ENCODE measurements at places on chromosomes 7 and 10.

DNA sequence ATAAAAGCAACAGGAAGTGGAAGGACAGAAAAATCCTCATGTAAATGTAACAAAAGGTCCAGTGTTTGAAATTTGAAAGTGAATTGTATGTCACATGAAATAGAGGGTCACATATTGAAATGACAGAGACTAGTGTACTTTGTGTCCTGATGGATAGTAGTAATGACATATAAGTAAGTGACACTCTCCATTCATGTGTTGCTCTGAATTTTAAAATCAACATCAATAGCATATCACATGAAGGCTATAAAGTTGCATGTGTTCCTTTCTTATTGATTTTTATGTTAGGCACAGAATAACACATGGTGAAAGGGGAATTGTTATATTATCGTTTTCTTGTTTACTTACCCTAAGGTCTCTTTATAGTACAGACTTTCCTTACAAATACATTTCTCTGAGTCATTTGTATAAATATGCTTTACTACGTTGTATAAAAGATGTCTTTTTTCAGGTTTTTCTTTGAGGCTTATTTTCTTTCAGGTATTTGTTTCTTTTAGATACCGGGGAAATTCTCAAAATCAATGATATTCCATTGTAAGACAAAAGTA, 104.6 kb upstream of the CACNA2D1 start:
- no peak for DNase-seq

- no peak for DNase-seq
These were observed 683 bp upstream of the ENTPD7 start for GRCh38 chr10:99658622-99659030.

GRCh38 chr7:94530109-94530508, 20.5 kb downstream of the CASD1 start:
- DNase-seq = no peak

DNA sequence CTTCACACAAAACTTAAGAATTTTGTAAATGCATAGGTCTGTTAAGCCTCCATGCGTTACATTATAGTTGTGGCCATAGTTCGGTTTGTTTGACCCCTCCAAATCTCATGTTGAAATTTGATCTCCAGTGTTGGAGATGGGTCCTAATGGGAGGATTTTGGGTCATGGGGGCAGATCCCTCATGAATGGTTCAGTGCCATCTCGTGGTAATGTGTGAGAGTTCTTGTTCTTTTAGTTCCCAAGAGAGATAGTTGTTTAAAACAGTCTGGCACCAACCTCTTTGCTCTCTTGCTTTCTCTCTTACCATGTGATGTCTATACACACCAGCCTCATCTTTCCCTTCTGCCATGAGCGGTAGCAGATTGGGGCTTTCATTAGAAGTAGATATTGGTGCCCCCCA, 264.3 kb downstream of the TCF7L2 start:
- DNase-seq = no peak

DNA sequence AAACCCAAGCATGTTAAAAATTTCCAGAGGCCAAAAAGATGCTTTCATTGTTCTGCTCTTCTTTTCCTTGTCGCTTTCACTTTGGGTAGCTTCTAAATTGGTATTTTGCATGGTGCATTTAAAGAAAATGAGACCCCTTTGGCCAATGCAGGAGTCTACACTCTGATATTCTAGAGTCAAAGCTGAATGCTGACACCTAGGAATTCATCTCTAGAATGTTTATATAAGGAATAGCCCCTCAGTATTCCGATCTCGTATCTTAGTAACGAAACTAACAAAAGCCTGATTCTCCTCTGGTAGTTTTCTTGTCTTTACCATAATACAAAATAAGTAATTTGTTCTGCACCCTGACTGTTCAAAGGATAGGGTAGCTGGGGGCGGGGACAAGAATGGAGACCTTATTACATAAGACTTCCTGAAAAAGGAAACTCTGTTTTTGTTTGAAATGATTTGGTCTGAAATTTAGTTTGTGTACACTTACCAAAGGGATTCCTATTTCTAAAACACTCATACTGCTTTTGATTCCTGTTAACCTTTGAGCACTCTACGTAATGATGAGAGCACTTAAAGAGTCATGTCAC, 17.1 kb downstream of the IKZF1 start:
- no peak for DNase-seq

DNA sequence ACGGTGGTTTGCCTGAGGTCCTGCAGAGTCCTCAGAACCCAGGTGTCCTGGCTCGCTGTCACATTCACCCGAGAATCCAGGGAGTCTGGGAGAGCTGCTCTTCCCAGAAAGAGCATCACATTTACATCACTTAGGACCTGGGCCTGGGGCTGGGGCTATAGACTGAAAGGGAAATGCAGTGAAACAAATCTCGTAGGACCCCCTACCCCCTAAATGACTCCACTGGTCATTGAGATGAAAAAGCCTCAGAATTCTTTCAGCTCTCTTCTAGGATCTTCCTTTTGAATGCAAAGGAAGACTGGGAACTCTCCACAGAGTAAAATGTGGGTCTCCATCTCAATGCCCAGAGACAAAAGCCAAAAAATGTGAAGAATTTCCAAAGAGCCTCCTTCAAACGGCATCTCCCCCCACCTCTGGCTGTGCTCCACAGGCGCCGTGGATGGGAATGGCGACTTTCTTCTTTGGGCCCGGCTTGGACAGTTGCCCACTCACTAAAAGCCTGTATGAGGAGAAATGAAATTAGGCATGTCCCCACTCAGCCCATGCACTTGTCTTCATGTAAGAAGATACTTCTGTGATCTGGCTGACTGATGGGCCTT, 49.0 kb upstream of the PODXL start:
- no peak for DNase-seq

GRCh38 chr10:133169173-133169947, 9.3 kb downstream of the KNDC1 start:
- DNase-seq = no peak

- no peak for DNase-seq
These were observed 4.0 kb downstream of the PDAP1 start for GRCh38 chr7:99404235-99404976.

- DNase-seq = no peak
These were observed 55.3 kb downstream of the TBATA start for GRCh38 chr10:70729763-70730357.

- no peak for DNase-seq
These were observed 79.4 kb upstream of the CYP2C9 start for GRCh38 chr10:94859086-94859485.

GRCh38 chr7:80960244-80960795, 41.5 kb upstream of the SEMA3C start:
- no peak for DNase-seq

DNA sequence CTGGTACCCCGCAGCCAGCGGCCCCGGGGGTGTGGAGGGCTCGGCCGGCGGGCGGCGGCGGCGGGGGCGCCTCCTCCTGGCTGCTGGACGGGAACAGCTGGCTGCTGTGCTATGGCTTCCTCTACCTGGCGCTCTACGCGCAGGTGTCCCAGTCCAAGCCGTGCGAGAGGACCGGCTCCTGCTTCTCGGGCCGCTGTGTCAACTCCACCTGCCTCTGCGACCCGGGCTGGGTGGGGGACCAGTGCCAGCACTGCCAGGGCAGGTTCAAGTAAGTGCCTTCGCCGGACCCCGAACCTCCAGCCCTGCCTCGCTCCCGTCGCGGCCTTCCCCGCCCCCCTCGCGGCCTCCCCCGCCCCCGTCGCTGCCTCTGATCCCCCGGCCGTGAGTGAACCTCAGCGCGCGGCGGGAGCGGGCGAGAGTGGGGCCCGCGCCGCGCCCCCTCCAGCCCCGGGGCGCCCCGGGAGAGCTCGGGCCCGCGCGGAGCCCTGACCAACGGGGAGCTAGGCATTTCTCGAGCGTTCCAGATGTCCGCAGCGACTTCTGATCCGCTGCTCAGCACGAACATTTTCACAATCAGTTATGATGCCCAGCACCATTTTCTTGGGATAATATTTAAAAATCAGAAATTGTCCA, 727 bp downstream of the ATRNL1 start:
- no peak for DNase-seq

DNA sequence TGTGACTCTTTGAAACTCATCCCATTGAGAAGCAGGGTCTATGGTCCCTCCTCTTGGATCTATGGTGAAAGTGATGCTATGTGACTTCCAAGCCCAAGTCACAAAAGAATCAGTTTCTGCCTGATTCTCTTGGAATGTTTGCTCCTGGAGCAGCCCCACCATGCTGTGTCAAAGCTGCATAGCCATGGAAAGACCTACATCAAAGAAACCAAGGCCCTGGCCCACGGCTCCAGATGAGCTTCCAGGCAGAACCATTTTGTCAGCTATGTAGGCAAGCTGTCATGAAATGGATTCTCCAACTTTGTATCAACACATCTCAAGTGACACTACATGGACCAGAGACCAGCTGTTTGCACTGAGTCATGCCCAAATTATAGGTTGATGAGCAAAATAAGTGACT, 77.0 kb downstream of the AASS start:
- DNase-seq = no peak

DNA sequence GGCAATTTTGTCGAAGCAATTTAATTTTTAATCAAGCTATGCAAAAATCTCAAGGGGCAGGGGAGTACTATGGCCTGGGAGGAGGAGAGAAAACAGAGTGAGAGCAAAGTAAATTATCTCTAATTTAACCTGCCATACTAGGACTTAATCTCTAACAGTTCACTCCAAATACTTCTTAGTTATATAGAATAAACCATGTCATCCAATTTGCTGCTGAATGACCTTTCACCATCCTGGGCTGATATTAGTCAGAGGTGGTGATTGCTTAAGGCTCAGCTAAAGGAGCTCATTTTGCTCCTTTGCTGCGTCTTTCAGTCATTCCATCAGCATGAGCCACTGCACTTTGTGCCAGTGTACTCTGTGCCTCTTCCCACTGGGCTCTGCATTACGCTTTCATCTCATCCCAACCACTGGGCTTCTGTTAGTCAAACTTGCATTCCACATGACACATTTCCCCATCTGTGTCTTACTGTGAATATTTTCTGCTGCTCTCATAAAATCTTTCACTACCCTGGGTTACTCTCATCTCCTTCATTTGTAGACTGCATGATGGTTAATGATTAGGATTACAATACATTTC, 84.3 kb downstream of the CD36 start:
- no peak for DNase-seq

Data from cortex of kidney (tissue), 1 donor.